ENCODE measurements at places on chromosomes 16 and 17. TPM values are rescaled to one million over a fixed set of nuclear protein-coding genes. Genes with fewer than 3 reads are reported as not detected.
A peak's percentile ranks its signal among the peaks of the same experiment; 100 is the strongest.

DNA sequence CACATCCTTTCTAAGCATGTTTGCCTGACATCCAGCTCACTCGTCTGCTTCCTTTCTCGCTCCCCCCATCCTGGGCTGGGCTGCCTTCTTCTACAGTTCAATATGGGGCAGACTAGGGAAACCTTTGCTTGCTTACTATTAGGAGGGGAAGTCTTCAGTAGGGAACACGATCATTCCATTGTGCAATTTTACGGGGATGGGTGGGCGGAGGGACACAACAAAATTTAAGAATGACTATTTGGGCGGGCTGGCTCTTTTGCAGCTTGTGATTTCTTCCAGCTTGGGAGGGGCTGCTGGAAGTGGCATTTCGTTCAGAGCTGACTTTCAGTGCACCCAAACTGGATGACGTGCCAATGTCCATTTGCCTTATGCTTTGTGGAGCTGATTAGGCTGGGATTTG, 25.4 kb downstream of the PCTP start:
- DNase-seq: no peak

DNA sequence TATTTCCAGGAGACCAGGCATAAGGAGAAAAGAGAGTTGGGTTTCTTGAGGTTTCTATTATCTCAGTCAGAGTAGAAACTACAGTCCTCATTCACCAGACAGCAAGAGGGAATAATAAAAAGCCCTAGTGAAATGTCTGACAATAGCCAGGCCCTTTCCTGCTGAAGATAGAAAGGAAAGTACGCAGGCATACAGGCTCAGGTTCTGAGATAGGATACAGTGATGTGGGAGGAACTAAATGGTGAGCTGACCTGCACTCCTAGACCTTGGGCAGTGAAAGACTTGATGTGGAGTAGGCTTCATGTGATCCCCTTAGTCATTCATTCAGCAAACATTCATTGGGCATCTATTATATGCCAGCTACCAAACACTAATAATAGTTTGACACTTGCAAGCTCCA, 14.9 kb downstream of the ZNF821 start:
- no peak for DNase-seq

GRCh38 chr17:65453204-65453931, 108.1 kb downstream of the AXIN2 start:
- no peak for DNase-seq

GRCh38 chr17:4555873-4556759, 932 bp upstream of the MYBBP1A start:
- no peak for DNase-seq

DNA sequence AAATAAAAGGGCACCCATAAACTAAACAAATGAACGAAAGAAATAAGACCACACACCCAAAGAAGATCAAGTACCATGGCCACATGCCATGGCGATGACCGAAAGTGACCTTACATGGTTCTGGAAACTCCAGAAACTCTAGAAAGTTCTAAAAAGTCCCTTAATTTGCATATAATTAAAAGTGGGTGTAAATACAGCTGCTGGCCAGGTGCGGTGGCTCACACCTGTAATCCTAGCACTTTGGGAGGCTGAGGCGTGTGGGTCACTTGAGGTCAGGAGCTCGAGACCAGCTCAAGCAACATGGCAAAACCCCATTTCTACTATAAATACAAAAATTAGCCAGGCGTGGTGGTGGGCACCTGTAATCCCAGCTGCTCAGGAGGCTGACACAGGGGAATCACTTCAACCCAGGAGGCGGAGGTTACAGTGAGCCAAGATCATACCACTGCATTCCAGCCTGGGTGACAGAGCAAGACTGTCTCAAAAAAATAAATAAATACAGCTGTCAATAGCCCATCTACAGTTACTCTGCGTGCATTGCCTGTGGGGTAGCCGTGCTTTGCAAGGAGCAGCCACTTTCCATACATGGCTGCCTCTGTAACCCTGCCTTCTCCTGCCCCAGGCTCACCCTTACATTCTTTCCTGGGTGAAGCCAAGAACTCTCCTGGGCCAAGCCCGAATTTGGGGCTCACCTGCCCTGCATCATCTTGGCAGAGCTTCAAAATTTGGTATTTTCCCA, 7.2 kb upstream of the ZNF778 start:
- no peak for DNase-seq

DNA sequence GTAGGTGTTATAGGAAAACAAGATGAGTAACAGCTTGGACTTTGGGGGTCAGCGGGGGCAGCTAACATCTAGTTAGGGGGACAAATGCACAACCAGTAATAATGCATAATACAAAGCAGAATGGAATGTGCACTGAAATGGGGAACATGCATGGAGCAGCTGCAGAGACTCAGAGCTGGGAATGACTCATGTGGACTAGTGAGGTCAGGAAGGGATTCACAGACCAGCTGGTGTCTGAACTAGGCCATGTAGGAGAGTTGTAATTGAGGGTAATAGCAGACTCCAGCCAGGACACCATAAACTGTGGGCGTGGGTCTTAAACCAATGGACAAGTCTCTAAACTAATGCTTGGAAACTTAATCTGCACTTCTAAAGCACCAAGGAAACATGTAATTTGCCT, 176.8 kb upstream of the ASIC2 start:
- no peak for DNase-seq

DNA sequence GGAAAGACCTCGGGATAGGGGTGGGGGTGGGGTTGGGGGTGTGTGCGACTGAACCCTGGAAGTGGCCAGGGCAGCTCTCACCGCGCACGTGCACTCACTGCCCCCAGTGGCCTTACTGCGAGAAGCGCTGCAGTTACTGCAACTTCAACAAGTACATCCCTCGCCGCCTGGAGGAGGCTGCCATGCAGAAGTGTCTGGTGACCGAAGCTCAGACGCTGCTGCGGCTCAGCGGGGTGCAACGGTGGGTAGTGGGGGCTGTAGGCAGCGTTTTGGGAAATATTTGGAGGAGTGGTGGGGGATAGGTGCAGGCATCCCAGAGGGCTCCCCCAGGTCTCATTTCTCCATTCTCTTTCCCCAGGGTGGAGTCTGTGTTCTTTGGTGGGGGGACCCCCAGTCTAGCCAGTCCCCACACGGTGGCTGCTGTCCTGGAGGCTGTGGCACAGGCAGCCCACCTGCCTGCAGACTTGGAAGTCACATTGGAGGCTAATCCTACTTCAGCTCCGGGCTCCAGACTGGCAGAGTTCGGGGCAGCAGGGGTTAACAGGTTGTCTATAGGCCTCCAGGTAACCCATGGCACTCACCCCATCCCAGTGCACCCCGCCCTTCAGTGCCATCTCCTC, 972 bp downstream of the RSAD1 start:
- DNase-seq: peak; percentile 82

GRCh38 chr16:1832838-1833454, 5.9 kb downstream of the FAHD1 start:
- no peak for DNase-seq

- DNase-seq: no peak
Observed at GRCh38 chr17:17494499-17494869, 1.7 kb downstream of the RASD1 start.

DNA sequence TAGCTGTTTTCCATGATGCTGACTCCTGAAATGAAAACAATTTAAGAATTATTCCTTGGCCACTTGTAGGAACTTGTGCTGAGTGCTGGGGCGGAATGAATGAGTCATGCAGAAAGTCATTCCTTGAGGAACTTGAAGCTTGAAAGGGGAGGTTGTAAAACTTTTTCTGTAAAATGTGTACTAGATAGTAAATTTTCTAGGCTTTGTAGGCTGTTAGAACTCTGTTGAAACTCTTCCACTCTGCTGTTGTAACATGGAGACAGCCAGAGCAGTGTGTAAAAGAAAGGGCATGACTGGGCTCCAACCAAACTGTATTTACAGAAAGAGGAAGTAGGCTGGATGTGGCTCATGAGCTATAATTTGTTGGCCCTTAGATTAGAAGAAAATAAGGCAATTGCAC, 46.1 kb downstream of the ABCA8 start:
- DNase-seq: no peak

GRCh38 chr17:80568246-80568645, 23.6 kb downstream of the RPTOR start:
- no peak for DNase-seq

DNA sequence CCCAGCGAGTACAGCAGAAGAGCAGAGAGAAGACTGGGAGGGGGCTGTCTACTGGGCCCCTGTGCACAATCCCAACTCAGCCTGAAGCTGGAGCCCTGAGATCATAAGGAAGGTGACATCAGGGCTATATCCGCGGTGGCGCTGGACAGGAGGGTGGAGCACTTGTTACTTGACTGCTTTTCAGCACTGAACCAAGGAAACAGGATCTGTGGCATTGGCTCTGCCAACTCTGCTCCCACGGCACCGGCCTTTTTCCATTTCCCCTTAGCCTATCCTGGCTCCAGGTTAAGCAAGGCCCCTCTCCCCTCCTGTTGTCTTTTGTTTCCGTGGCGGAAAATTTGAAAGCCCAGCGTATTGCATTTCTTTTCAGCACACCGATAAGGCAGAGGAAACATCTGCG, 125.0 kb upstream of the IRX3 start:
- no peak for DNase-seq

DNA sequence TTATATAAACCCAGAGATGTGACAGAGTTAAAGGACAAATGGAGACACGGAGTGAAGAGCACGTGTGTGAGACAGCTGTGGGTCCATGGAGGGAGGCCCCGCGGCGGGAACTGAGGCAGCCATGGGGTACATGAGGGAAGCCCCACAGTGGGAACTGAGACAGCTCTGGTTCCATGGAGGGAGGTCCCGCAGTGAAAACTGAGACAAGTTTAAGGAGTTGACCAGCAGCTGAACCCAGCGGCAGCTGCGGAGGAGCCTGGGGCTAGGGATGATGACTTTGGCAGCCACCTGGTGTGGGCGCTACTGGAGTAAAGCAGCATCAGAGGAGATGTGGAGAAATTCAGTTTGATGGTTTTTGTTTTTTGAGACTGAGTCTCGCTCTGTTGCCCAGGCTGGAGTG, 185.1 kb downstream of the RPTOR start:
- no peak for DNase-seq

- no peak for DNase-seq
Observed at GRCh38 chr17:57855391-57856035, 5.7 kb upstream of the MRPS23 start.

DNA sequence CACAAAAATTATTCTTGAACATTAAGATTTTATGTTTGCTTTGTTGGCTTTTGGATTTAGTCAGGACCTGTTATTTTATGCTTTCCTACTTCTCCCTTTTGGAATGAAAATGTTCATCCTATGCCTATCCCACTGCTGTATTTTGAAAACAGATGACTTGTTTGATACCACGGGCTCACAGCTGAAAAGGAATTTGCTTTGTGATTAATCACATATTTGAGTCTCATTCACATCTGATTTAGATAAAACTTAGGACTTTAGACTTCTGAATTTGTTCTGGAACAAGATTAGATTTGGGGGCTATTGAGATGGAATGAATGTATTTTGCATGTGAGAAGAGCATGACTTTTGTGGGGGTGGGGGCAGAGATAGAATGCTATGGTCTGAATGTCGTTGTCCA, 1012.6 kb downstream of the CDH11 start:
- DNase-seq: no peak

DNA sequence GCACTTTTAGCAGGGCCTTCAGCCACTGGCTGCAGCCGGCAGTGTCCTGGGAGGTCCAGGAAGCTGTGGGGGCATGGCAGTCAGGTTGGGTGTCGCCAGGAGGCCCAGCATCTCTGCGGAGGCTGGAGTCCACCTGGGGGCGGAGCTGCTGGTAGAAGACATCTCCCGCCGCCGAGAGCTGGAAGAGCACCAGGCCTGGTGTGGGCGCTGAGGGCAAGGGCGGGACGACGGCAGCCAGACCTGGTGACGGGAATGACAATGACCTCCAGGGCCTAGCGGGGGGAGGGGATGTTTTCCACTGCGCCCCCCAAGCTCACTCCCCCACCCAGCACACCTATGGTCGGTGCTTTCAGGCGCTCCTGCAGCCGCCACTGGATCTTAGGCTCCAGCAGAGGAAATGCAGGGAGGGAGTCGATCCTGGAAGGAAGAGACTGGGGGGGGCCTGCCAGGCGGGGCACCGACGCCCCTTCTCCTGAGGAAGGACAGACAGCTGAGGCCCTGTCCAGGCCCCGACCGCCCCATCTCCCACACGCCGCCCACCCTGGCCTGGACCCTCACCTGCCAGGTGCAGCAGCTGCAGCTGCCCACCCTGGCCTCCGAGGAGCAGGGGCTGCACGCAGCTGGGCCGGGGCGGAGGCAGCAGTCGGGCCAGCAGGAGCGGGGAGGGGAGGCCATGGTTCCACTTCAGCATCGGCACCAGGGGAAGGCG, 7.1 kb downstream of the TAF1C start:
- no peak for DNase-seq

DNA sequence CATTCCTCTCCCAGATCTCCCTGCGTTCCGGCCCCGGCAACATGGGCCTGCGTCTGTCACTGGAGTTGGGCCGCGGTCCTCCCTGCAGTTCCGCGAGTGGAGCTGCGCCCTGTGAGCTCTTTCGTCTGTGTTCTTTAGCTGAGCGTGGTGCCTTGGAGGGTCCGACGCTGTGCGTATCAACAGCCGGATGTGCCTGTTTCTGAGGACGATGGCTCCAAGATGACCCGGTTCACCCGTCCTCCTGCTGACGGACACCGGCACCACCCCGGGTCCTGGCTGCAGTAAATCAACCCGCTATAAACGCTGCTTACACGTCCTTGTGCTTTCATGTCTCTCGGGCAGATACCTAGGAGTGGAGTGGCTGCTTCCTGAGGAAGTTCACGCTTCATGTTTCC, 44.8 kb upstream of the GNG13 start:
- peak; percentile 3 for DNase-seq

- DNase-seq: no peak
Observed at GRCh38 chr16:50520451-50521245, 27.5 kb upstream of the NKD1 start.

DNA sequence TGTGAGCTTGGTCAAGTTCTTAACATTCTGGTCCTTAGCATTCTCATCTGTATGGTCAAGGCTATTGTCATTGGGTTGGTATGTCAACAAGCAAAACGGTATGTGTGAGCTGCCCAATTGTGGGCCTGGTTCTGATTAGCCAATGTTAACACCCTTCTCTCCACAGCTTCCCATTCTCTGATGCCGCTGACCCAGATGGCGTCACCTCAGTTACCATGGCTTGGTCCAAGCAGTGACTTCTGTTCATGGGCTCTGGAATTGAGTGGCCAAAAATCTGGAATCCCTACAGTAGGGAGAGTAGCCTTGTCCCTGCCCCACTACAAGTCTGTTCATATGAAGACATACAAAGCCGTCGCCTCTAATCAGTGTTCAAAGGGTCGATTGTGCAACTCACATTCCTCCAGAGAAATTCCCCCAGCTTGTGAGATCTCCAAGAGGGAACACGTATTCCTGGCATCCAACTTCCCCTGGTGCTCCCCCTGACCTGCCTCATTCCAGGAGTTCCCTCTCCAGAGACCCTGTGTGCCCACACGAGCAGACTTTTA, 15.8 kb downstream of the TMEM98 start:
- no peak for DNase-seq

The CA7 gene
- total RNA-seq: not detected

The PYY gene
- total RNA-seq: not detected

The SLFN14 gene
- not detected for total RNA-seq

The FBXL19 gene
- 23.7 TPM for total RNA-seq

The PLCD3 gene
- 2.9 TPM for total RNA-seq

The SULT1A1 gene
- total RNA-seq: 12.1 TPM

The DUS1L gene
- 119 TPM for total RNA-seq

The PROCA1 gene
- 4.0 TPM for total RNA-seq

The PIGW gene
- total RNA-seq: 11.8 TPM

The MYCBPAP gene
- total RNA-seq: 1.8 TPM

The SLC7A6 gene
- 55.7 TPM for total RNA-seq
